ENCODE measurements at places on chromosomes 16 and 17. TPM values are rescaled to one million over a fixed set of nuclear protein-coding genes. Genes with fewer than 3 reads are reported as not detected.

The KRTAP4-1 gene
- total RNA-seq = not detected

The MILR1 gene
- total RNA-seq = not detected

The NLGN2 gene
- total RNA-seq = 104 TPM

The ZNF207 gene
- 245 TPM for total RNA-seq

DNA sequence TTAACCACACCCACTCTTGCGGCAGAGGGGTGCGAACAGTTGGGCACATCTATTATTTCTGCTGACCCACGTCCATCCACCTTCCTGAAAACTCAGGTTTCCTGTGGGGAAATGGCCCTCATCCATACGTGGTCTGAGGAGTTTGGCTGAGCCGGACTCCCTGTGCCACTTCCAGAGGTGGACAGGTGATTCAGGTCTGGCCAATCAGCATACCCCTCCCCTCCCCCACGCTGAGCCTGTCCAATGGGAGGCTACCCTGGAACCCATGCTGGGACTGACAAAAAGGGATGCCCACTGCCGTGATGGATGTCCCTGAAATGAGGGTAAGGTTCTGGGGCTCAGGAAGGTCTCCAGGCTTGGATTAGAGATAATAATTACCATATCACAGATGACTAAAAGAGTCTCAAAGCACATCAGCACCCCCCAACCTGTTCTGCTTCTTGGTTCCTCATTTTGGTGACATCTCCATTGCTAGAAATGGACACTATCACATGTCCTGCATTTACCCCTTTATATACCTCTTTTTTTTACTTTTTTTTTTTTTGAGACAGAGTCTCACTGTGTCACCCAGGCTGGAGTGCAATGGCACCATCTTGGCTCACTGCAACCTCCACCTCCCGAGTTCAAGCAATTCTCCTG, 5.3 kb upstream of the MAPK7 start:
- no peak for DNase-seq

GRCh38 chr16:69768666-69769065, 6.5 kb downstream of the WWP2 start:
- no peak for DNase-seq

DNA sequence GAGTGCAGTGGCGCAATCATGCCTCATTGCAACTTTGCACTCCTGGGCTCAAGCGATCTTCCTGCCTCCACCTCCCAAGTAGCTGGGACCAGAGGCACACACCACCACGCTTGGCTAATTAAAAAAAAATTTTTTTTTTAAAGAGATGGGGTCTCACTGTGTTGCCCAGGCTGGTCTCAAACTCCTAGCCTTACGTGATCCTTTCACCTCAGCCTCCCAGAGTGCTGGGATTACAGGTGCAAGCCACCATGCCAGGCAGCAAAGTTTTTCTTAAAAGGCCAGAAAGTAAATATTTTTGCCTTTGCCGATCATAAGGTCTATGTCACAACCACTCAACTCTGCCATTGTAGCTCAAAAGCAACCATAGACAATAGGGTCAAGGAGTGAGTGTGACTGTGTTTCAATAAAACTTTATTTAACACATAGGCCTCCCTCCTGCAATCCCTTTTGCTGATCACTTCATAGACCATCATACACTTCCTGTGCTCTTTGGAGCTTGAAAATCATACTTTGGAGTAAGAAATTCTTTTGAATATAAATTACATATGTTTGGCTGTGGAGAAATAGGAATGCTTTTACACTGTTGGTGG, 48.6 kb downstream of the PITPNC1 start:
- no peak for DNase-seq

DNA sequence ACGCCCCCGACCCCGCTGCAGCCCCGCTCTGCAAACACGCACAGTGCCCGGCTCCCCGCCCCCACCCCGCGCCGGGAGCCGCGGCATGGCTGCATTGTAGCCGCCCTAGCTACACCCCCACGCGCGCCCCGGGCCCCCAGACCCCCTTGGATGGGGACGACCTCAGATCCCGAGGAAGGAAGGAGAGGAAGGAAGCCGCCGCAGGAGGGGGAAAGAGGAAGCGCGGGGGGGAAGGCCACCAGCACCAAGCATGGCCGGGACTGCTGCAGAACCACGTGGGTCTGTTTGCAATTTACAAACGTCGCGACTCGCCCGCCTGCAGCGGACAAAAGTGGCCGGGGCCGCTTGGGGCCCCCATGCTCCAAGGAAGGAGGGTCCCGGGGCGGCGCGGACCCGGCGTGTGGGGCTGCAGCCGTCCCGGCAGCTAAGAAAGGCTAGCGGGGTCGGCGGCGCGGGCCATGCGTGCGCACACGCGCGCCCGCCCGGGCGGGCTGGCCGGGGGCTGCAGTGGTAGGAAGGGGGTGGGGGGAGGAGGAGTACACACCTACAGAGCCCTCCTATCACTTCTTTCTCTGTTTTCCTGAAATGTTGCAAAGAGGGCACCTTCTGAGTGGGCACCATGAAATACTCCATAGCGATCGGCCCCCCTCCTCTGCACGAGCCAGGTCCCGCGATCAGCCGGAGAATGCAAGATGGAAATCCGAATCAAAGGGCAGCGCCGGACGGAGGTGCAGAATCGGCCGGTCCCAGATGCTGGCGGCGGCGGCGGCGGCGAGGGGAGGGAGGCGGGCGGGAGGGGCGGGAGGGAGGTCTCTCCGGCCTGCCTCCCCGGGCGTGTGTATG, 488 bp downstream of the TFAP4 start:
- DNase-seq = peak; percentile 36

- DNase-seq = no peak
Measured at GRCh38 chr16:68475071-68475470, 26.8 kb upstream of the SMPD3 start.

GRCh38 chr17:63291258-63291657, 154.8 kb downstream of the CYB561 start:
- no peak for DNase-seq

DNA sequence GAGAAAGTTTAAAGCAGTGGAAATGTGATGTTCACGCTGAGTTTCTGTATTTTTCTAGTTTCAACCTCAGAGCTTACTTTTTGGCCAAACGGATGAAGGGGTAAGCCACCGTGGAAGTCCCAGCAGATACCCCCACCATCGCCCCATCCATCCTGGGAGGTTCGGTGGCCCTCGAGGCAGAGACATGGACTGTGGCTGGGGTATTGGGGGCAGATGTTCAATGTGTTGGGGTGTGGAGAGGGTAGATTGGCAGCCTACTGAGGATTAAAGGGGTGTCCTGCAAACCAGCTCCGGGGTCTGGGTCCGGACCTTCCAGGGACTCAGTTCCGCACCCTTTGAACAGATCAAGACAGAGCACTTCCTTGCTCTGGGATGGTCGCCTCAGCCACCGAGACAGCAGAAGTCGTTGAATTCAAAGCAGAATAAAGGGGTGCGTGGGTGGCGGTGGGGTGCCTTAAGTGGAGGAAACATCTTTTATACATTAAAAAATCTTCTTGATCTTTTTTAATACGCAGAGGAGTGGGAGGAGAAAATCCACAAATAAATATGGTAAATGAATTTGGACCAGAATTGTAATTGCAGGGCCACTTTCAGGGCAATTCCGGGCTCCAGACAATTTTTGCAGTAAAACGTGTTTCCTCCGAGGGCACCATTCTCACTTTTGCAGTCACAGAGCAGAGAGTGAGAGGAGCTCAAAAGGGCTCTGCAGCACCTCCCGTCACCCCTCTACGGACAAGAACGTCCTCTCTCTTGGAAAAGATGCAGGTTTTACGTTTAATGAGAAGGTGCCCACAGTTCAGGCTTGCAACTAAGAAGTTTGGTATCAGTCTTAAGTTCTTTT, 8.2 kb upstream of the CBX8 start:
- no peak for DNase-seq

- DNase-seq = no peak
Measured at GRCh38 chr17:693791-694638, 20.6 kb downstream of the VPS53 start.

GRCh38 chr17:15220785-15221184, 44.3 kb downstream of the PMP22 start:
- no peak for DNase-seq

GRCh38 chr17:7439462-7440112, at the start of gene FGF11:
Gene FGF11, plus strand, starts transcription at chr17:7439512. Its CDS starts 109 bp downstream, at chr17:7439621.
- DNase-seq = no peak

GRCh38 chr17:72343911-72344310, 223.1 kb downstream of the SOX9 start:
- no peak for DNase-seq

GRCh38 chr17:55363033-55363432, 58.6 kb downstream of the MMD start:
- no peak for DNase-seq

- no peak for DNase-seq
Measured at GRCh38 chr16:30743716-30744115, 4.5 kb upstream of the PHKG2 start.

- peak; percentile 63 for DNase-seq
Measured at GRCh38 chr17:34797720-34798119, 163.5 kb downstream of the CCT6B start.

GRCh38 chr17:2396192-2396567, 4.7 kb downstream of the MNT start:
- DNase-seq = no peak

DNA sequence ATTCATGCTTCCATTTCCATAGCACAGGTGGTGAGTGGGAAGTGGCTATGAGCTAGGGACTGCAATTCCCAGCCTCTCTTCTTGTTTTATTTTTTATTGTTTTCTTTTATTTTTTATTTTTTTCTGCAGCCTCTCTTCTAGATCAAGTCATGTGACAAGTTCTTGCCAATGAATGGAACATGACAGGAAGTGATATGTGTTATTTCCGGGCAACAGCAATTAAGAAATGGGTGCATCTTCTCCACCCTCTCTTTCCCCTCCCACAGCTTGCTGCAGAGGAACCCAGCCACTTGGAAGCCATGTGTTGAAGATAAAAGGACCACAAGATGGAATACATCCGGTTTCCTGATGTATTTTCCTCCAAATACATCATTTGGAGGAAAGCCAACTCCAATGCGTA, 23.6 kb downstream of the IRX5 start:
- DNase-seq = no peak

DNA sequence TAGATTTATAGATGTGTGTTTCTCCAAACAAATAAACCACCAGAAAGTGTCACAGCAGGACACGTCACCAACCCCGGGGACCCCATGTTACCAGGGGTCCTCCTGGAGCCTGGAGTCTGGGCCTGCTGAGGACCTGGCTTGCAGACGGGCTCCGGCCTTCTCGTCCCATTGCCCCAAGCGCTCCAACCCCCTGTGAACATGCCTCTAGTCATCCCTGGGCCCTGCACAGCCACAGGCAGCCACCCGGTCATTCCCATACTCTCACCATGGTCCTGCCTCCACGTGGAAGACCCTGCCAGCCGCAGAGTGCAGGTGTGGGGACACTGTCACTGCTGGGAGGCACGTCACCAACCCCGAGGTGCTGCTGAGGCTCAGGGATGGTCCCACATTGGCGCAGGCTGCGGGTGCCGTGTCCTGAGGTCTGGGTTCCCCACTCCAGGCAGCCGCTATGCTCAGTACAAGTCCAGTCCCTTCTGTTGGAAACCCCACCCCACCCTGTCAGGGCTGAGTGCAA, 4.5 kb downstream of the SECTM1 start:
- no peak for DNase-seq

- no peak for DNase-seq
Measured at GRCh38 chr16:29675811-29676643, 3.0 kb upstream of the QPRT start.

DNA sequence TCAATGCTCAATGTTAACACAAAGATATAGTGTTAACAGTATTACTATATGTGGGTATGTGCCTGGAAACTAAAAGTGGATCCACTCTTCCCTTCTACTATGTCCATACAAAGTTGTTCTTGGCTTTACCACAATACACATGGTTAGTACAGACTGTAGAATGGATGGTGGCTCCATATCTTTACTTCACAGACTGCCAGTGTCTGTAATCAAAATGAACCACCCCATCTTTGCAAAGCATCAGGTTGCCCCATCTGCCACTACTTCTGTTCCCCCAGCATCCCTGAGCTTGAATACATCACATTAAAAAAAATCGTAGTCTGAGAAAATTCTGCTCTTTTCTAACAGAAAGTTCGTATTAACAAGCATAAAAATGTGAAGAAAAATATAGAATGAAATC, 30.0 kb downstream of the USP32 start:
- no peak for DNase-seq

GRCh38 chr17:57305908-57306504, 49.7 kb downstream of the MSI2 start:
- DNase-seq = no peak

GRCh38 chr16:53905028-53905427, 201.1 kb downstream of the FTO start:
- DNase-seq = no peak
